ENCODE measurements at places on chromosomes 7 and 10. TPM values are rescaled to one million over a fixed set of nuclear protein-coding genes. Genes with fewer than 3 reads are reported as not detected.

Gene BMPER
- total RNA-seq, result 4.1 TPM

- peak; percentile 82 for DNase-seq
Measured at GRCh38 chr7:149558149-149558861, 60.7 kb upstream of the ZNF746 start.

- no peak for DNase-seq
Measured at GRCh38 chr7:16850614-16851466, 30.9 kb downstream of the AGR3 start.

- peak; percentile 59 for DNase-seq
Measured at GRCh38 chr10:70662362-70663220, 9.7 kb upstream of the ADAMTS14 start.

Gene GNGT1
- not detected for total RNA-seq

Gene PODXL
- total RNA-seq, result 2.2 TPM

Gene BPGM
- total RNA-seq, result 32.2 TPM

Gene TMEM248
- 170 TPM for total RNA-seq

DNA sequence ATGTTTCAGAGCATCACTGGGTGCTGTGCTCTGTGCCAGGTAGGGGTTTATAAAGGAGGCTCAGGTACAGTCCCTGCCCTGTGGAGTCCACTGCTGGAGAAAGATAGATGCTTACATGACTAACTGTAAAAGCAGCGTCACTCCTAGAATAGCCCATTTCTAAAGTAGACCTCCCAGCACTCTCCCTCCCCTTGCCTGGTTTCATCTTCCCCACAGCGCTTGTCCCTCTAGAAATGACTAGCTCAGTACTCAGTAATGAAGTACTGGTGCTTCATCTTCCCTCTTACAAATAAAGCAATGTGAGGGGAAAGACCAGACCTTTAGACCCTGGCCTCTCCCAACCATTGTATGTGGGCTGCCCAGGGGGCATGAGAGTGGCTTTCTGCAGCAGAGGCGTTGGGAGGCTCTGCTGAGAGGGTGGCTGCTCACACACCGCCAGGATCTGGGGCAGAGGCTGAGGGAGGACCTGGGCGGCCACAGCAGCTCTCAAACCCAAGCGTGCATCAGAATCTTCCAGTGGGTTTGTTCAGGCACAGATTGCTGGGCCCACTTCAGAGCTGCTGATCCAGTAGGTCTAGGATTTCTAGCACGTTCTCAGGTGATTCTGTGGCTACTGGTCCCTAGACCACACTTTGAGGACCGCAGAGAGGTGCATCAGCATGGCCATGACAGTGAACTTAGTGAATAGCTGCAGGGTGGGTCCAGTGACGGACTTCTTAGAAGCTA, 110.3 kb upstream of the ANLN start:
- no peak for DNase-seq

Gene JAZF1
- total RNA-seq, result 5.6 TPM

- no peak for DNase-seq
Measured at GRCh38 chr10:125548878-125549277, 134.1 kb downstream of the TEX36 start.

Gene SFTPA1
- total RNA-seq, result not detected

DNA sequence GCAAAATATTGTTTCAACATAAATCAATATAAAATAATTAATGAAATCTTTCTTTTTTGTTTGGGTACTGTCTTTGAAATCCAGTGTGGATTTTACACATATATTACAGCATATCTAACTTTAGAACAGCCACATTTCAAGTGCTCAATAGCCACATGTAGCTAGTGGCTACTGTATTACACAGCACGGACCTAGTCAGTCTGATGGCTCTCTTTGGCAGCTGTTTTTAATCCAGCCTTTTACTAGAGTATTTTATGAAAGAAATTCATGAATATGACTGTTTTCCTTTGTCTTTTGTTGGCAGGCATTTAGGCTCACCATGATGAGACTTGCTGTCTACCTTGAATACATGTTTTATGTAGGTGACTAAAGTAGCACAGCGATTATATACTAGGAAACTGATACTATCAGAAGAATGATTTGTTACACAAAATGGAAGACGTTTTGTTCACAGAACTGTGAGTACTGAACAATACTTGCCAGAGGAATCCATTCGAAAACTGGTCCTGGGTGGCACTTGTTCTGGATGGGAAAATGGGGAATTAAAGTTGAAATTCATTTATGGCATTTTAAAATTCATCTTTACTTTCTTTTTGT, 386.7 kb downstream of the PHTF2 start:
- DNase-seq, result no peak

- no peak for DNase-seq
Measured at GRCh38 chr10:7563770-7564169, 103.0 kb downstream of the ITIH5 start.

DNA sequence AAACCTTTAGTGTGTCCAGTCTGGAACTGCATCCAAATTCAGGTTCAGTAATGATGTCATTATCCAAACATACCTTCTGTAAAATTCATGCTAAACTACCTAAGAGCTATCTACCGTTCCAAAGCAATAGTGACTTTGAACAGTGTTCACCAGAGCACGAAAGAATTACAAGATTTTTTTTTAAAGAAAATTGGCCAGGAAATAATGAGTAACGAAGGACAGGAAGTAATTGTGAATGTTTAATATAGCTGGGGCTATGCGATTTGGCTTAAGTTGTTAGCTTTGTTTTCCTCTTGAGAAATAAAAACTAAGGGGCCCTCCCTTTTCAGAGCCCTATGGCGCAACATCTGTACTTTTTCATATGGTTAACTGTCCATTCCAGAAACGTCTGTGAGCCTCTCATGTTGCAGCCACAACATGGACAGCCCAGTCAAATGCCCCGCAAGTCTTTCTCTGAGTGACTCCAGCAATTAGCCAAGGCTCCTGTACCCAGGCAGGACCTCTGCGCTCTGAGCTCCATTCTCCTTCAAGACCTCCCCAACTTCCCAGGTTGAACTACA, 694 bp upstream of the FAS start:
- peak; percentile 78 for DNase-seq

GRCh38 chr10:33306701-33307519, 27.6 kb downstream of the NRP1 start:
- peak; percentile 44 for DNase-seq

- peak; percentile 60 for DNase-seq
Measured at GRCh38 chr10:48658243-48658974, 26.3 kb upstream of the WDFY4 start.
